Right lobe of liver (tissue), 6 donors: ENCODE measurements at places on chromosomes 11 and 22. TPM values are rescaled to one million over a fixed set of nuclear protein-coding genes. Genes with fewer than 3 reads are reported as not detected.

PLAAT4 gene
- total RNA-seq = 49.2 TPM

MS4A6E gene
- total RNA-seq = not detected

MS4A15 gene
- total RNA-seq = not detected

PGM2L1 gene
- 1.0 TPM for total RNA-seq

TREH gene
- total RNA-seq = 2.1 TPM

DNA sequence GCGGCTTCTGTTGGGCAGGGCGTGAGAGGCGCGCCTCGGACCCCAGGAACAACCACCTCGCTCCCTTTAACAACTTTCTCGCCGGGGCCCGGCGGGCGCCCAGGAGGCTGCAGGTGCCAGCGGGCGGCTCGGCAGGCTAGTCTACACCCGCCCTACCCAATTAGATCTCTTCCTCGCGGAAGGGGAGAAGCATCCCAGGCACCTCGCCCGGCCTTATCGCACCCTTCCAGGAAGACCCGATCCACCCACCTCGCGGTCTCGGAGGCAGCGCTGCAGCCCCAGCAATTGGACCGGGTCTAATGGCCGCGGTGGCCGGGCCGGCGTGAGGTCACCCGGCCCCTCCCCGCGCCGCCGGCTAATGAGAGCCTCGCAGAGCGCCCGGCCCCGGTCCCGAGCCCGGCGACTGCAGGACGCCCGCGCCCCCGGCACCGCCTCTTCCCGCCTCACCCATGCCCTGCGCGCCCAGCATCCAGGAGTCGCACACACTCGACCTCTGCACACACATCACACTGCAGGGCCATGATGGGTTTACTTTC lies at the start of gene PLAAT3:
TSS of gene PLAAT3 (minus strand) at position 298 of the 536 bp plus-strand sequence. CDS start 419 bp downstream, outside the sequence.
- no peaks in the 10 kb centered on the region for H3K27me3 ChIP-seq
- H3K27ac ChIP-seq = peak within 1 kb of the TSS; percentile 84
- H3K4me1 ChIP-seq = peaks cover 2% of the 10 kb centered on the region
- peak within 1 kb of the TSS; percentile 70 for H3K4me3 ChIP-seq
- no peaks in the 10 kb centered on the region for H3K36me3 ChIP-seq

- peaks cover 19% of the 10 kb centered on the region for H3K4me1 ChIP-seq
- H3K36me3 ChIP-seq = peaks cover 4% of the 10 kb centered on the region
- peaks cover 50% of the 10 kb centered on the region for H3K27me3 ChIP-seq
- no peak for DNase-seq
- H3K4me3 ChIP-seq = peak overlapping the region; percentile 7
Measured at GRCh38 chr22:41911001-41911611, 3.8 kb downstream of the SHISA8 start.
